Aorta (tissue), 5 donors: ENCODE measurements at places on chromosomes 2 and 18.
A peak's percentile ranks its signal among the peaks of the same experiment; 100 is the strongest.

DNA sequence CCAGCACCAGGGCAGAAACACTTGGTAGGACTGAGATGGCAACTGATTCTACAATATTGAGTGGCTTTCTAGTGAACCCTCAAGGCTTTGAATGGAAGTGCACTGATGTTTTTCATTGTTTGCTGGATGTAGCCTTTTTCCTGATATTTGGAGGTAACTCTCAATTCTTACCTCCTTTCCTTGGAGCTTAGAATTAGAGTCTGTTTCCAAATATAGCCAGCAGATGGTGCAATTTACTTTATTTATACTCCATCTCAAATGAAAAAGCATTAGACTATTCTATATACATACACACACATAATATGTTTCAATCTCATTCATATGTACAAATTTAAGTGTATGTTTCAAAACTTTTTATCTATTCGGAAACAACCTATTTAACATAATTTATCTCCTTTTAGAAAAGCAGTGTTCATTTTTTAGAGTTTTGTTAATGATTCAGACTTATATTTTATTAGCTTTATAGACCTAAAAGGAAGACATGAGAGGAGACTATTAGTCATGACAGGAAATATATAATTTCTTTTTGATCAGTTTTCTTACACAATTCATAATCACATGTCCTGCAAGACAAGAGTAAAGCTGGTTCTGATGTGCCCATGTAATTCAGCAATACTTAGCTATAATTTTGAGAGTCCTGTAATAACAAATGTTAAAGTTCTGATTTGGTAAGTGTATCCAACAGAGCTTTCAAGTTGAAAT, 124.8 kb downstream of the NUP35 start:
- DNase-seq = no peak

DNA sequence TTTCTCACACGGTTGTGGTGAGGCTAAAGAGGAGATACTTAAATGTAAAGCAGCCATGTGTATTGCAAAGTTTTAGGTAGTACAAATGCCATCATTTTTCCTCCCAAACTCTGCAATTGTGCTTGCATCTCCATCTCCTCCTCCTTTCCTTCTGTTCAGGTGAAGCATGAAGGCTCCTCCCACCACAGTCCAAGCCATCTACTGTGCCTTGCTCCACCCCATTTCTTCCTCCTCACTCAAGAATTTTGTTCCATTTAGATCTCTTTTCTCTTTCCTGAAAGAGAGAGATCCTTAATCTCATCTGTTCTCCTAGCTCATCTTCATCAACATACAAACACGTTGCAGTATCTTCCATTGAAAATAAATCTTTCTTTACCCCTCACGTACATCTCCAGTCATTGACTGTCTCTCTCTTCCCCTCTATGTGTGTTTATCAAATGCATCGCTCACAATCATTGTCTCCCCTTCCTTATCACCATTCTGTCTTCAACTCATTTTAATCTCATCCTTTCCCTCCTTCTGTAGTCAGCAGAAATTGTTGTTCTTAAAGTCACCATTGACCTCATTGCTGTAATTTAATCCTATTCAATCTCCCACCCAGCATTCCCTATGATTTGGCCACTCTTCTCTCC, 392.1 kb downstream of the RAD51AP2 start:
- DNase-seq = no peak

DNA sequence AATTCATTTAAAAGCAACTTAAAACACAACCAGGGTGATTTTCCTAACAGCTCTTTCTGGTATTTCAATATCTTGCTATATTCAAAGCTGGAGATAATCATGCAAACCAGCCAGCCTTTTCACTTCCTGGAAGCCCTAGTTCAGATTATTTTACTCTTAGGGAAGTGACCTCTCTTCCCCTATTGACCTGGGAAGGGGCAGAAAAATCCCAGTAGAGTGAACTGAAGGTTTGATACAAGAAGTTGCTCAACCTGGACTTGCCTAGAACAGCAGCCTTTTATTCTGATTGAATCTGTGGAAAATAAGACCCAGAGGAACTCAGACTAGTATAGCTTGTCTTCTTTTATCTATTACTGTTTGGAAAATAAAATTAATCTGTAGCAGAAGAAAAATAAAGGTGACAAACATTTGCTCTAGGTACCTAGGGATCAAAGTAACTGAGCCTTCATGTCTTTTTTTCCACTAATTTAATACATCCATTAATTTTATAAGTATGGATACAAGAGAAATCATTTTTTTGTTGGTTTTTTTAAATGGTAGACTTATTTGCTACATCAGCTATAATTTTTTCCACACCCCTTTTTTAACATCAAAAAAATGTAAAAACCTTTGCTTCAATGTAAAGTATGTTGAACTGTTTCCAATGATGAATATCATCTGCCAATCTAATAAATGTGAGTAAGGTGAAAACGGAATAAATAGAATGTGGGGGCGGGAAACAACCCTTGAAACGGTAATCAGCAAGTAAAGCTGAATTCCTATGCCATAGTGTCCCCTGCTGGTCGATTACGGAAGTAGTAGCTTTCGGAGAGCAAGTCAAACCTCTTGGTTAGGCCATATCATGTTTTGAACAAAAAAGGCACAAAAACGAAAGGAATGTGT, 629.9 kb downstream of the NRXN1 start:
- no peak for DNase-seq

- no peak for DNase-seq
Measured at GRCh38 chr2:39099310-39099869, 21.5 kb downstream of the SOS1 start.

GRCh38 chr2:64807417-64807816, 153.7 kb upstream of the SERTAD2 start:
- DNase-seq = peak; percentile 76
